Activated T-cell treated with anti-CD3 and anti-CD28 coated beads, Interleukin-2, amount 50 U/mL, for 48 hours (primary cell): ENCODE measurements at places on chromosomes 16 and 17.

DNA sequence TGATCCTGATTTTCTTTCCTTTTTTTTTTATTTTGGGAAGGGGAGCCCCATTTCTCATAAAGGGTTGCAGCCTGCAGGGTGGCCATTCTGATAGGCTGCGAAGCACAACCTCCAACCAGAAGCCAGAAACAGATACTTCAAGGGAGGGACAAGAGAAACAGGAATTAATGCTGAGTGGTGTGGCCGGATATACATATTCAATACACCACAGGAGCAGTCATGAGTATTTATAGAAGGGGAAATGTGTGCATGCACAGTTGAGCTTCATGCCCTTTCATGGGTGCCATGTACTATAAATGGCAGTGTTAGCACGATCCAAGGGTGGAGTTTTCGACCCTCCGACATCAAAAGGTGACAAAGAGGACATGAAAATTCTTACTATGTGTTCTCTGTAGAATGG, 320.8 kb downstream of the CBLN1 start:
- no peak for DNase-seq

- DNase-seq: no peak
Observed at GRCh38 chr17:65556910-65557348, 4.5 kb downstream of the AXIN2 start.

DNA sequence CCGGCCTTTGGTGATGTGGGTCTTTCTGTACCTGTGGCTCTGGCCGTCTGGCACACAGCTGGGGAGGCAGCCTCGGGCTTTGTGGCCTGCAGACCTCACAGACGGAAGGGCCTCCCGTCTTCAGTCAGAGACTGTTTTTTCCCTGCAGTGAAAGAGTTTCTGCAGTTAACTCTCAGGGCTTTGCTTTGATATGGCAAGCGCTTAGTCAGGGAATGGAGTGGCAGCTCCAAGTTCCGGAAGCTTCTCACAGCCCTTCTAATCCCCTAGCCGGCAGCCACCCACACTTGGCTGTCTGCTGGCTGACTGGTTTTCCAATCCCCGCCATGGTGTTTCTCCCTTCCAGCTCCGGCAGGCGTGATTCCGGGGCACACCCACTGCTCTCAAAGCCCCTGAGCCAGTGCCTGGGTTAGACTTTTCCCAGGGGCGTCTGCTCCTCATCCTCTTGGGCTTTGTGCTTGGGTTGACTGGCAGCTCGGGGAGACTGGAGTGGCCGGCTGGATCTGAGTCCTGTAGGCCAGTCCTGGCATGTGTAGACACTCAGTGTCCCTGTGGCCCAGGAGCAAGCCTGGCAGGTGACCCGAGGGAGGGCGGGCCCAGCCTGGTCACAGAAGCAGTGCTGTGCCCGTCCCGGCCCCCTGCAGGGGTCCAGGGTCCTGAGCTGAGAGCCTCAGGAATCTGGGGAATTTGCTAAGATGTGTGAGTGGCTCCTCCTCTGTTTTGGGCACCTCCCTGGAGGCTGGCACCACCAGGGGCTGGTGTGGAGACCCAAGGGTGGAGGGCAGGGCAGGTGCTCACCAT, 29.9 kb downstream of the BAIAP2 start:
- no peak for DNase-seq

GRCh38 chr16:86887416-86887815, 309.1 kb downstream of the FOXL1 start:
- DNase-seq: no peak

GRCh38 chr16:49859125-49859811, 3.4 kb upstream of the ZNF423 start:
- DNase-seq: peak; percentile 26

- DNase-seq: no peak
Observed at GRCh38 chr16:69293401-69293800, 17.7 kb upstream of the VPS4A start.

DNA sequence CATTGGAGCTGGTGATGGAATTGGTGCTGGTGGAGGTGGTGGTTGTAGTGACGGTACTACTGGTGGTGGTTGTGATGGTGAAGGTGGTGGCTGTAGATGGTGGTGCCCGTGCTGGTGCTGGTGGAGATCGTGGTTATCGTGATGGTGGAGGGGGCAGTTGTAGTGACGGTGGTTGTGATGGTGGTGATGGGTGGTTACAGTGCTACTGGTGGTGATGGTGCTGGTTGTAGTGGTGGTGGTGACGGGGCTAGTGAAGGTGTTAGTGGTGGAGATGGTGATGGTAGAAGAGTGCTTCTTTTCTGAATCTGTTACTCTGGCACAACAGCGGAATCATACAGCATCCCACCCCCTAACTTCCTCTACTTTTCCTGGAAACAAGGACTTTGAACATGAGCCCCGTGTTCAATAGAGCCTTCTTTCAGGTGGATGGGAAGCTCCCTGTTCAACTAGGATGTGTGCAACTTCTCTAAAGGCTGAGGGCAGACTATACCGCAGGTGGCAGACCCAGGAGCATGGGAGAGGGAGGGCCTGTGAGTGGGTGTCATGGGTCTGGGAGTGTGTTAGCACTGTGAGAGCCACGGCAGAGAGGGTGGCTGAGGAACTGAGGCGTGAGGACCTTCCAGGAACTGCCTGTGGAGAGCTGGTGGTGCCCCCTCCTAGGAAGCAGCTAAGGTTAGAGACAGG, 8.2 kb downstream of the TBX21 start:
- DNase-seq: no peak

- DNase-seq: peak; percentile 57
Observed at GRCh38 chr17:75864448-75864871, 9.3 kb upstream of the WBP2 start.
